Activated CD4-positive, alpha-beta T cell treated with anti-CD3 and anti-CD28 coated beads for 1 hour (primary cell): ENCODE measurements at places on chromosomes 4 and X.

GRCh38 chr4:58166490-58166889 is 1056.3 kb upstream of the IGFBP7 start:
- DNase-seq, result no peak

DNA sequence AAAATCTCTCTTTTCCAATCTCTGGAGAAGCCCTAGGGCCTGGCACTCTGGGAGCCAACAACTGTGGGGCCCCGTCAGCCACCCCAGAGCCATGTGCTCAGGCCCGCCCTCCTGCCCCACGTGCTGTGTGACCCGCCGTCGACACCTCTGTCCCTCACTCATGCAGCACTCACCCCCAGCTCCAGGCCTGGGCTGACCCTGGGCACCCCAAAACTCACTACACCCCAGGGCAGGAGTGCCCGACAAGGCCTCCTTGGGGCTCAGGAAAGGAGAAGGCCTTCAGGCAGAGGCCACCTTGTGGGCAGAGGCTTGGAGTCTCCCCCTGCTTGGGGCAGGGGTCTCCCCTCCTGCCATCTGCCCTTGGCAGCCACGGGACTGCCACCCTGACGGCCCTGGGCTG is 5.7 kb downstream of the MYL5 start:
- no peak for DNase-seq

GRCh38 chr4:37816006-37816405 is 10.5 kb upstream of the PGM2 start:
- no peak for DNase-seq

GRCh38 chr4:18033111-18034085 is 11.8 kb upstream of the LCORL start:
- no peak for DNase-seq

DNA sequence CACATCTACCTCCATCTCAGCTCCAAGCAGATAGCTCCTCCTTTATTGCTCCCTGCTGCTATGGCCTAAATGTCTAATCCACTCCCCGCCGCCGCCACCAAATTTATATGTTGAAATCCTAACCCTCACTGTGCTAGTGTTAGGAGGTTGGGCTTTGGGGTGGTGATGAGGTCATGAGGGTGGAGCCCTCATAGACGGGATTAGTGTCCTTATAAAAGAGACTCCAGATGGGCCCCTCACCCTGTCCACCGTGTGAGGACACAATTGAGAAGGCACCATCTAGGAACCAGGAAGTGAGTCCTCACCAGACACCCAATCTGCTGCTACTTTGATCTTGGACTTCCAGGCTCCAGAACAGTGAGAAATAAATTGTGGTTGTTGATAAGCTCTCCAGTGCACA is 13.6 kb upstream of the TBC1D14 start:
- no peak for DNase-seq

DNA sequence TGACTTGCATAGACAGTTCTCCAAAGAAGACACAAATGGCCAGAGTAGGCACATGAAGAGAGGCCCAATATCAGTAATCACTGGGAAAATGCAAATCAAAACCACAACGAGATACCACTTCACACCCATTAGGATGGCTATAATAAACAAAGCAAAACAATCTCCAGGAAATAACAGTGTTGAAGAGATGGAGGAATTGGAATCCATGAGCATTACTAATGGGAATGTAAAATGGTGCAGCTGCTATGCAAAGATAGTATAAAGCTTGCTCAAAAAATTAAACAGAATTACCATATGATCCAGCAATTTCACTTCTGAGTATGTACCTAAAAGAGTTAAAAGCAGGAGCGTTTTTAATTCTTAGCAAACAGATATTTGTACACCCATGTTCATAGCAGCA is 17.0 kb upstream of the TMEM33 start:
- no peak for DNase-seq

DNA sequence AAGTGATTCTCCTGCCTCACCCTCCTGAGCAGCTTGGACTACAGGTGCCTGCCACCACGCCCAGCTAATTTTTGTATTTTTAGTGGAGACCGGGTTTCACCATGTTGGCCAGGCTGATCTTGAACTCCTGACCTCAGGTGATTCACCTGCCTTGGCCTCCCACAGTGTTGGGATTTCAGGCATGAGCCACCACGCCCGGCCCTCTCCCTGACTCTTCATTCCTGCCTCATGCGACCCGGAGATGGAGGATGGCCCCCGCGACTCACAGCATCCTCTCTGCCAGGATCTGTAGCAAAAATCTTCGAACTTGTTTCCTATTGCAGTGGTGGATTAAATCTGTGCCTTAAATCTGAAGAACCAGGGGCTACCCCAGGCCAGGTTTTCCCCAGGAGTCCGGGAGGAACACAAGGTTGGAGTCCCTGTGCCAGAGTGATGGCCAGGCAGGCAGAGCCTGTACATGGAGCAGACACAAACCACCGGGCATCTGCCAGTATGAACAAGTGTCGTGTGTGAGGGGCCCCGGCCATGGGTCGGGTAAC is 11.5 kb downstream of the CPLX1 start:
- DNase-seq, result no peak

DNA sequence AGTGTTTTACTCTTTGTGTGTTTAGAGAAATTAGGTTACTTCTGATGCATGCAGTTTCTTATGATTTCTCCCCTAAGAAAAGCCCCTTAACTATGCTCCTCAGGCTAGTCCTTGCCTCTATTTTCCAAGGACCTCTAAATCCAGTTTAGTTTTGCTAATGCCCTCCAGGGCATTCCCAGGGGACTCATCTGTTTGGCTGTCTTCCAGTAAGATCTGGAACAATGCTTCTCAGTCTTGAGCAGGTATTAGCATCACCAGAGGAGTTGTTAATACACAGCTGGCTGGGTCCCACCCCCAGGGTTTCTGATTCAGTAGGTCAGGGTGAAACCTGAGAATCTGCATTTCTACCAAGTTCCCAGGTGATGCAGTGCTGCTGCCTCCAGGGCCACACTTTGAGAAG is 56.9 kb downstream of the OTC start:
- DNase-seq, result no peak

- DNase-seq, result no peak
These were observed 107.2 kb upstream of the WDR1 start for GRCh38 chr4:10223782-10224181.

DNA sequence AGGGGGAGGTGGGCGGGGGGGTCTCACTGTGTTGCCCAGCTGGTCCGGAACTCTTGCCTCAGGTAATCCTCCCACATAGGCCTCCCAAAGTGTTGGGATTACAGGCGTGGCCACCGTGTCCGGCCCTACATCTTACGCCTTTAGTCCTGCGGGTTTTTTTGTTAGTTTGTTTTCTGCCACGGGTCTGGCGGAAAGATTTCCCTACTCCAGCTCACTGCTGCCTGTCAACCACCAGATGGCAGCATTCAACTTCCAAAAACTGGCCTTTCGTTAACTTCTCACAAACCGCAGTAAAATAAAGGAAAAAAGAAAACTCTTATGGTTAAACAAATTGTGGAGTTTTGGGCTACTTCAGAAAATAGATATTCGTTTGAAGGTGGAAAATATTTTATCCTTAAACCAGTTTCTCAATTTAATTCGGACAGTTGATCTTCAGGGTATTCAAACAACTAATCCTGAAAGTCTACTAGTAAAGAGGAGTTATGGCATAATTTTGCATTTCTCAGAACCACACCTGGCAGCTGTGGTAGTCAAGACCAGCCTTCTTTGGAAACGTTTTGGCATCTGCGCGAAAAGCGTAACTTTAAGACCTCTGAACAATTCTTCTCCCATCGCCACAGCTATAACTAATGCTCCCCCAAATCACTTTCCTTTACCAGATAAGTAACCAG is 41.1 kb downstream of the LUZP4 start:
- no peak for DNase-seq

GRCh38 chr4:62806816-62807215 is 1602.4 kb downstream of the TECRL start:
- DNase-seq, result no peak

DNA sequence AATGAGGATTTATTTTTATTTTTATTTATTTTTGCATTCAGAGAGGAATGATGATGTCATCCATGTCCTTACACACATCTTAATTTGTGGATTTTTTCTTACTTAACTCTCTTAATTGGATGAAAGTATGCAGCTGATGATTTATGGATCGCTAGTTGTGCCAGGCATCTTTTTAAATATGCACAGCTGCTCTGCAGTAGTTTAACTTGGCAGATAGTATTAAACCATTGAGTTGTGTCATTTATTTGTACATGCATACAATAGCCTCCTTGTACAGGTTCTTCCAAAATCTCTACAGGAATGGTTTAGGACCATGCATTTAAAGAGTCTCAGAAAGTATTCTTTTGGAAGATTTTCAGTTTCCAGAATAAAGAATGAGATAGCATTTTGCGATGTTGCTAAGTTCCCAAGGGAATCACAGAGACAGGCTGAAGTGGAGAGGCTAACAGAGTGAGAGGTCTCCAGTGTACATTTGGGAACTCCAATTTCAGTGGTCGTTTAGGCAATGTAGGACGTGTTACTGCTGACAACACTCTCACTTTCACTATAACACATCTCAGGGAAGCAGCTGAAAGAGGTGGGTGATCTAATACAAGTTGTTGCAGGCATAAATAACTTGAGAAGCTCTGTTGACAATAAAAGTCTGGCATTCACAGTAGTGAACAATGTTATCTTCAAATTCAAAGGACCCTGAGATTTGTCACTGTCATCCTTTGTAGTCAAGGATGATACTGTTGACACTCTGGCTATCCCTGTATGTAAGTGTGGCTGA is 49.9 kb upstream of the SCRG1 start:
- DNase-seq, result no peak

DNA sequence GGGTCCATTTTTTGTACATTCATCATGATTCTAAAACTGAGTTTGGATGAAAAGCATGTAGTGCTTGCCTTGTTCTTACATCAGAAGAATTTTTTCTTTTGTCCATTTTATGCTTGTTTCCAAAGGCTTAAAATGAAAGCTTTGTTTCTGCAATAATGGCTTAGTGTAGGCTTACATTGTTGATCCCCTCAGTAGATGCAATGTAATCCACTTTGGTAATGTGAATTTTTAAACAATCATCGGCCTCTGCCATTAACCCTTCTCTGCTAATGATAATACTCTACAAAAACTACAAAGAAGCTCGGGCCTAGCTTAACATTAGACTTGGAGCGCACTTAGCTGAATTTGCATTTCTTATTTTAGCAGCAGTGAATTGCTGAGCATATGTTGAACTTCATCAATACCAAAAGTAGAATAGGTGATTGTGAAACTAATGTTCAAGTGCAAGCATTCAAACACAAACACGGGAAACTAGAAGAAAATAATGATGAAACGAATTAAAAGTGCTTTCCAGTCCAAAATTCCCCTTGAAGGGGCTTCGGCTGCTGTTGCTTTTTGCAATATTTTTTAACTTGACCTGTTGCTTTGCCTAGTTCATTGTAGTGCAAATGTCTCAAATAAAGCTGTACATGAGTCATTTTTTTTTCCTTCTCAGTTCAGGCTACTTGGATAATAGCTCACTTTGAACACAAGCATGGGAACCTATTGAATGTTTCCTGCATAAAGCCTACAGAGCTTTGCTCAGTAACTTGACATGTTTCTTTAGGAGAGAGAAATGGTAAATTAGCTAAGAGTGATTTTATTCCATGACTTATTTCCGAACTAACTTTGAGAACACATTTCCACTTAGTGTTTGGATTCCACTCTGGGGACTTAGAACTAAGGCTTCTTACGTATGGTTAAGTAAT is 66.5 kb downstream of the SLIT2 start:
- no peak for DNase-seq

GRCh38 chrX:23656684-23657083 is 10.6 kb upstream of the PRDX4 start:
- no peak for DNase-seq

DNA sequence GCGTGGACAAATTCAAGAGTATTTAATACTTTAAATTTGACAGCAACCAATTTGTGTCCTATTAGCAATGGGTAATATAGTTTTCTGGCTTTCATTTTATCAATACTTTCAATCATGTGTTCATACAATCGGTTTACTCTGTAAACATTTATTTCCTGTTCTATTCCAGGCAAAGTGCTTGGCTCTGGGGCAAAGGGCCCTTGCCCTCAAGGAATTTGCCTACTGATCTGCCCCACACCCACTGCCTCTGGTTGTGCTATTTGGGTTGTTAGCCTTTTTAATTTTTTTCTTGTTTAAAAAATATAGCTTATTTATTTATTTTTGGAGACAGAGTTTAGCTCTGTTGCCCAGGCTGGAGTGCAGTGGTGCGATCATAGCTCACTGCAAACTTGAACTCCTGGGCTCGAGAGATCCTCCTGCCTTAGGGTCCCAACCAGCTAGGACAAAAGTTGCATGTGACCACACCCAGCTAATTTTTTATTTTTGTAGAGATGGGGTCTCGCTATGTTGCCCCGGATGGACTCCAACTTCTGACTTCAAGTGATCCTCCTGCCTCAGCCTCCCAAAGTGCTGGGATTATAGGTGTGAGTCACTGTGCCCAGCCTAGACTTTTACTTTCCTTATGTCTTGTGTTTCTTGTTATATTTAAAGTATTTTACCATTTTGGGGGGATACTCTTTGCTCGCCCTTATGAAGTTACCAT is 30.7 kb upstream of the CBR4 start:
- DNase-seq, result no peak

GRCh38 chr4:87120411-87121162 is 99.8 kb downstream of the KLHL8 start:
- no peak for DNase-seq

DNA sequence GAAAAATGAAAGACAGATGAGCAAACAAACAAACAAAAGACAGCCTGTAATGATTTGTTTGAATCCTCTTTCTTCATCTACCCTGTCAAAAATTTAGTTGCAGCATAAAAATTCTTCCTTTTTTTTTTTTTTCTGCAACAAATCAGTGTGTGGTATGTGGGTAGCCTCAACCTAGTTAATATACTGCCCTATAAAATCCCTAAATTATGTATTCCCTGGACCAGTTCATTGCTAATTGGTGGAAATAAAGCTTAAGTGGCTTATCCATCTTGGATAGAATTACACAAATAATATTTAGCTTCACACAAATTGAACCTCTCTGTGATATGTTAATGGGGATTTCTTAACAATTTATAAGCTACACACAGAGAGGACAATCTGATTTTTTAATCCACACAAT is 208.4 kb downstream of the NDST4 start:
- no peak for DNase-seq

- no peak for DNase-seq
These were observed 7.4 kb downstream of the TADA2B start for GRCh38 chr4:7050481-7051143.

- DNase-seq, result no peak
These were observed 4.1 kb downstream of the TDO2 start for GRCh38 chr4:155907556-155907955.

GRCh38 chr4:76977736-76978350 is 28.3 kb downstream of the SEPTIN11 start:
- DNase-seq, result no peak

- DNase-seq, result no peak
These were observed 171.4 kb downstream of the GPC3 start for GRCh38 chrX:133813971-133814370.

- DNase-seq, result no peak
These were observed 589.9 kb upstream of the GALNT7 start for GRCh38 chr4:172578712-172579111.

GRCh38 chr4:121189326-121190215 is 25.4 kb upstream of the TNIP3 start:
- peak; percentile 17 for DNase-seq

GRCh38 chr4:101348367-101348827 is 1.1 kb upstream of the PPP3CA start:
- no peak for DNase-seq

- DNase-seq, result no peak
These were observed 466.2 kb downstream of the PDGFC start for GRCh38 chr4:156505341-156505955.
